ENCODE measurements at places on chromosomes 12 and 14.

GRCh38 chr12:11967376-11968047 is 103.2 kb upstream of the BCL2L14 start:
- DNase-seq, result no peak

DNA sequence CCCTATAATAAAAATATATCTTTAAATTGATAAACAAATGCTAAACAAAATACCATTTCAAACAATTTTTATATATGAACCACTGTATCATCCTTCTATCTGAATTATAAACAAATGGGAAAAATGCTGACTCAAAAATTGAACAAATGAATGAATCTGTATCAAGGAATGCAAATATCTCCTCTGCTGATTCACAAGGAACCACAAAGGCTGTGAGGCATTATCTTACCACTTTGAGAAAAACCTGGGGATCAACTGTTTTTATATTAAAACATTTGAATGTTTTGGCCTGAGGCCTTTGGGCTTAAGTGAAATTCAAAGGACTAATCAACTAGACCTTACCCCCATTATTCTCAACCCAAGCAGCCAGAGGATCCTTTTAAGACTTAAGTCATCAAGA is 86.3 kb downstream of the EML5 start:
- no peak for DNase-seq

DNA sequence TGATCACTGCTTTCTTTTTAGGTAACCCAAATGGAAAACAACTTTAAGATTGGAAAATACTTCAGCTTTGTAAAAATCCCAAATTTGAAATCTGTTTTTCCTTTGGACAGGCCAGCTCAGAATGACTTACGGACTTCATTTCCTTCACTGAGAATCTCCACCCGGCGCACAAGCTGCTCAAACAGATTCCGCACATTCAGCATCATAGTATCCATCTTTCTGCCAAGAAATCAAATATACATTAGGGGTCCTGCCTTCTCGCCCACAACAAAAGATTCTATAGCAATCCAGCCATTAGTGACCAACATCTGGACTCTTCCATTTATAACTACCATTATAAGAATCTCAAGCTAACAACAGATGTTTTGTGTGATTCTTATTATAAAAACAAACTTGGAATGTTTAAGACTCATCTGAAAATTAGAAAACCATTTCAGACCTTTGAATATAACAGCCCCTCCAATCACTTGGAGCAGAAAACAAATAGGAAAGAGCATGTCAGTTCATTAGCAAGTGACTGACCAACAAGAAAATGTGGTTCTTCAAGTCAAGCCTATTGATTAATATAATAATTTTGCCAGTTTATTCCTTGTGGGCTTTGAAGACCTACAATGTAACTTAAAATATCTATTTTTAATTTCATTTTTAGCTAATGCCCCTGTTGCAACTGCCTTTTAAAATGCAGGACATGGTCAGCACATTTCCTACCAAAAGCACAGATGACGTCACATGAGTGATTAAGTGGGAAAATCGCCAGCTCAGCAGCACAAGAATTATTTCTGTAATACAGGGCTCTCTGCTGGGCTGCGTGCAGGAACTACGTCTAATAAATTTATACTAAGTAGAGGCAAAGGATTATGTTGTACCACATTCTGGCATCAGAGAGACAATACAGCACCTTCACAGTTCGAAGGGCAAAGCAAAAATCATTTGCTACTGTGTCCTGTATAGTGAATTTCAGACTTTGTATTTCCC is 8.5 kb downstream of the RACGAP1 start:
- DNase-seq, result no peak

DNA sequence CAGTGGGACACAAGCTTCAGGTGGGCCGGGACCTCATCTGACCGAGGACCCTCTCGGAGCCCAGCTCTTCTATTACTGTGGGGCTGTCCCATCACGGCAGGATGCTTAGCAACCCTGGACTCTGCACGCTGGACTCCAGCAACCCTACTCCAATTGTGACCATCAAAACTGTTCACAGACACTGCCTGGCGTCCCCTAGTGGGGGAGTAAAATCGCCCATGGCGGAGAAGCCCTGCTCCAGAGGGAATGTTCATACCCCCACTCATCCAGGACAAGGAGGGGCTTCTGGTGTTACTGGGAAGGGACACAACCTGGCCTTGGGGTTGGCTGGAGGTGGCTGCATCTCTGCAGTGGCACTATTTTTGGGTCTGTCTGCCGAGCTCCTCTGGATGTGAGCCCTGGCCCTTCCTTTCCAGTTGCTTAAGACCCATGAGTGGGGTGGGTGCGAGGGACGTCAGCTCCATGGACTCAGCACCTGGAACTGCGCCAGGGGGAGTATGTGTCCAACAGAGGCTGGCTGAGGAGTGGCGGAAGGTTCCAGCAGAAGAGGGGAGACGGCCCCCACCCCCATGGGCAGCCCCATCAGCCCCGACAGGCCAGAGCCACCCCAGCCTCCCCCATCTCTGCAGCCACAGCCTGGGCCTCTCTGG is 103.8 kb downstream of the RFLNA start:
- DNase-seq, result no peak

- peak; percentile 24 for DNase-seq
Observed at GRCh38 chr12:84842406-84843013, 70.1 kb downstream of the SLC6A15 start.

- no peak for DNase-seq
Observed at GRCh38 chr12:29164477-29165393, 15.7 kb downstream of the FAR2 start.

GRCh38 chr12:58540480-58541299 is 379.6 kb downstream of the LRIG3 start:
- DNase-seq, result peak; percentile 2

DNA sequence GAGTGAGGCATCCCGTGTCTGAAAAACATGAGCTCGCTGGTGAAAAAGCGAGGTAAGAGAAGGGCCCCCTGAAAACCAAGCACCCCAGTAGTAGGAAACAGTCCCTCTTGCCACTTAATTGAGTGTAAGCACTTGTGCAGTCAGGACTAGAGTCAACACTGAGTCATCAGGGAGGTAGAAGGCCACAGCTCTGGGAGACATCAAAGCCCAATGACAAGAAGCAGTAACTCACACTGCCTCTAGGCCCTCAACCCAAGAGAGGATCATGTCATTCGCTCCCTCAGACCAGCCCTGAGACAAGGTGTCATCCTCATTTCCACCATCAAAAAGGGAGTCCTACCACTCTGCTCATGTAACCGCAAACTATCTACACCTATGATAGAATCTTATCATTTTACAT is 17.8 kb downstream of the POMT2 start:
- DNase-seq, result peak; percentile 45

GRCh38 chr12:112584266-112584722 is 165.5 kb downstream of the PTPN11 start:
- no peak for DNase-seq

GRCh38 chr14:77157740-77158139 is 16.1 kb upstream of the ZDHHC22 start:
- no peak for DNase-seq

- DNase-seq, result no peak
Observed at GRCh38 chr14:84807673-84808072, 722.3 kb upstream of the FLRT2 start.

DNA sequence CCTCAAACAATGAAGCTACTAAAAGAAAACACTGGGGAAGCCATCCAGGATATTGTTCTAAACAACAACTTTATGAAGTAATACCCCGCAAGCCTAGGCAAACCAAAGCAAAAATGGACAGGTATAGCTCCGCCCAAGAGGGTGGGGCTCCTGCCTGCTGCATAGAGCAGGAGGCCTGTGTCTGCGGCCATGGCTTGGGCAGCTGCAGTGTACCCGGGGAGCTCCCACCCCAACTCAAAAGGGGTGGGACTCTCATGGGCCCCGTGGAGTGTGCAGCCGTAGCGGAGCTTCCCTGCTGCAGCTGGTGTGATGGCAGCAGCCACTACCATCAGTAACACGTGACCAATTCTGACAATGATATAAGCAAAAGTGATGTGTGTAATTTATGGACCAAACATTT is 264.2 kb upstream of the KITLG start:
- DNase-seq, result no peak

DNA sequence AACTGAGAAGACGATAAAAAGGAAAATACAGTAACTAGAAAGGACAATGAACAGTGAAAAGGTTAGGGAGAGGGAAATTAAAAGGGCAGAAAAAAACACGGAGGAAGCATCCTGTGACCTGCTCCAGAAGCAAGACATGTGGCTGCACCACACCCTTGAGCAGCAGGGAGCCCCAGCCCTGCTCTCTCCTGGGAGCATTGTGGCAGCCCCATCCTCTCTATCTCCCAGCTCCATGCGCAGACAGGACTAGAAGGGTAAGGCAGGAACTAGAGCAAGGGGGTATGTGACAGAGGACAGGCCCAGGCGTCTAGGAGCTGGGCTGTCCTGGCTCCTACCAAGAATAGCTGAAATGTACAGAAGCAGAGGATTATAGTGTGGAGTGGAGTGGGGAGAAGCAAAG is 38.6 kb upstream of the SMUG1 start:
- no peak for DNase-seq

DNA sequence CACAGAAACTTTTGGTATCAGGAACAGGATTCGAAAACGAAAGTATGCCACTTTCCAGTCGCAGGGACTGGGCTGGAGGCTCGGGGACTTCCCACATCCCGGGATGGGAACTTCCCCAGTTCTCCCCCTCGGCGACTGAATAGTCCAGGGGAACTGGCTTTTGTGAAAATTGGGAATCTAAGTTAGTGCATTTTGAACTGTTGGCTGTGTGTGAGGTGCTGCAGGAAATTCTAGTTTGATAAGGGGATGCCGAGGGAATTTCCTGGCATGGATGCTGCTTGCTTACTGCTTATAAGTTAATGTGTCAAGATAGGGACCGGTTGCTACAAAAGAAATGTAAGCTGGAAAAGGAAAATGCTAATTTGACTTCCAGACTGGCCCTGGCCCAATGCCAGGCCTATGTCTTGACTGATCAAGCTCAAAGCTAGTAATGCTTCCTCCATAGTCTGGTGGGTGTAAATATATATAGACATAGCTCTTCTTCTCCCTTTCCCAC is 73.4 kb upstream of the EIF5 start:
- DNase-seq, result no peak

GRCh38 chr12:77166696-77167095 is 101.3 kb upstream of the E2F7 start:
- DNase-seq, result no peak

GRCh38 chr14:52663850-52664249 is 31.5 kb downstream of the ERO1A start:
- DNase-seq, result no peak

DNA sequence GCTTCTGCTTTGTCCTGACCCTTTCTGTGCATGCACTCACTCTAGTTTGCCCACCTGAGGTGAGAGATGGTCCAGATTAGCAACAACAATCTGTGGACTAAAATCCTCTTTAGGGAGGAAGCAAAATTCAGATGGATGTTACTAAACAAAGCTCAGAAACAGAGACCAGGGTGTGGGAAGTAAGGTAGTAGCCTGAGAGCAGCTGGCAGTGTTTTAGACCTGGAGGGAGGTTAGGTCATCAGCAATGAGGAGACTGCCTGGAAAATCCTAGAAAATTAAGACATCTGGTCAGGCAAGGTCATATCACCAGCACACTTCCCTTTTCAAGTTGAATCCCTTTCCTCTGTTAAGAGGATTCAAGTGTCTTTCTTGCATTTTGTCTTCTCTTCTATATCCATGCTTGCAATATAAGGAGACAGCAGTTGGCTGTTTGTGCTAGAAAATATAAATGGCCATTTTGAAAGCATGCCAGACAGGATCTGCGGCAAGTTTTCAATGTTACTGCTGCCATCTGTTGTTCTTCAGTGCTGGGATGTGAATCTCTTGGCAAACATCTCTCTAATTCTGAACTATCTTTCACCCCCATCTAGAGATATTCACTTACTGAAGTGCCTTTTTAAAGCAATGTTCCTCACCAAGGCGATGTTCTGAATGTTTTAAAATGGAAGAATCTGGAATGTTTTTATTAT is 266.4 kb downstream of the NAV3 start:
- no peak for DNase-seq

GRCh38 chr14:92960706-92961566 is 38.0 kb downstream of the CHGA start:
- no peak for DNase-seq

GRCh38 chr12:44287545-44287944 is 451.7 kb downstream of the TMEM117 start:
- no peak for DNase-seq

DNA sequence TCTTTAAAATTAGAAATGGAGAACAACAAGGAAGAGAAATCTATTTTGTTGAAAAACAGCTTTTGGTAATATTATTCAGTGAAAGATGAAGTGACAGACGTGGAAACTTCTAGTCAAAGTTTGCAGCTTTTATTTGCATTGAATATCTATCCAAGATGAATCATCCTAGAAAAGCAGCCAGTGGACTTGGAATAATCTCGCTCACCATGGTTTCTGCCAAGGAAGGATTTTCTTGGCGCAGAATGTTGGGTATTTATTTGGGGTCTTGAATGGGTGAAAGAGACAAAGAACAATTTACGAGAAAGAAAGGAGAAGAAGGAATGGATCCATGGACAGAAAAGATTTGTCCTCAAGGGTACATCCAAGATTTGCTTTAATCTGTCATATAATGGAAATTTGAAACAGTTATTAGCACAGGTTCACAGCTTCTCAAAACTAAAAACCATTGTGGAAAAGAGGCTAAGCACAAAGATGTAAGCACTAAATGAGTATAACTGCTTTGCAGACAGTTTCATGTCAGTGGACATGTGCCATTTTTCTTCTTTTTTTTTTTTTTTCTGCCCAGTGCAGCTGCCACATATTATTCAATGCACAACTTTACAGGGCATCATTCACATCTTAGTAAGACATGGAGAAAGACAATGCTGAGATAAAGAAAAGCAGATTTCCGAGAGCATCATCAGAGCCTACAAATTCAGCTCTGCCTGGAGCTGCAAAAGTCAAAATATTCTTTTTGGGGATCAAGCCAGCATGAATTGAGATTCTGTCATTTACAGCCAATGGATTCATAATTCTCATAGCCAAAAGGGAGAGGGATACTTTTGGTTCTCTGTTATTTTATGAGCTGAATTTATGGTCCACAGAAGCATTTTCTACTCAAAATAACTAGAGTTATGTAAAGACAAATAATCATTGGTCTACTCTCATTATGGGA is 333.7 kb downstream of the DAD1 start:
- no peak for DNase-seq

DNA sequence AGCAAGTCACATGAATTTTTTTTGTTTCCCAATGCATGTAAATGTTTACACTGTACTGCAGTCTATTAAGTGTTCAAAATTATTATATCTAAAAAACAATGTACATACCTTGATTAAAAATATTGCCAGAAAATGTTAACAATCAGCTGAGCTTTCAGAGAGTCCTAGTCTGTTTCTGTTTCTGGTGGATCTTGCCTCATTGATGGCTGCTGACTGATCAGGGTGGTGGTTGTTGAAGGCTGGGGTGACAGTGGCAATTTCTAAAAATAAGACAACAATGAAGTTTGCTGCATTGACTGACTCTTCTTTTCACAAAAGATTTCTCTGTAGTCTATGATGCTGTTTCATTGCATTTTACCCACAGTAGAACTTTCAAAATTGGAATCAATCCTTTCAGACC is 16.6 kb upstream of the KLRD1 start:
- no peak for DNase-seq

DNA sequence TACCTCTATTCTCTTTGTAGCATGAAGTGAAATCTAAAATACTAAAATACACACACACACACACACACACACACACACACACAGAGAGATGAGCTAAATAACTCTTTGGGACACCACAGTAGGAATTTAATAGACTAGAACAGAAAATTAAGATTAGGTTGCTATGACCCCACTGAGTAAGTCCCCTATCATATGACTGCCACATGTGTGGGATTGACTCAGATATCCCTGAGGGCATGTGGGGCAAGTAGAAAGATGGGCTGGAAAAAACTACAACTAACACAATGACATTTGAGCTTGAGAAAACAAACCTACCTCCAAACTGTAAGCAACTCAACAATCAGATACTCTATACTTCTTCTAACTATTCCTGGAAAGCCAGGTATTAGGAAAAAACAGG is 27.0 kb downstream of the SLC25A21 start:
- DNase-seq, result no peak

Measured in stimulated activated CD4-positive, alpha-beta T cell treated with anti-CD3 and anti-CD28 coated beads, Interleukin-12 subunit alpha, Interleukin-12 subunit beta, amount 100 ng/mL, for 48 hours (primary cell).